Immature natural killer cell (primary cell): ENCODE measurements at places on chromosomes 1 and 21. TPM values are rescaled to one million over a fixed set of nuclear protein-coding genes. Genes with fewer than 3 reads are reported as not detected.
A peak's percentile ranks its signal among the peaks of the same experiment; 100 is the strongest.

GRCh38 chr1:245327842-245328241 is 173.1 kb downstream of the KIF26B start:
- DNase-seq = no peak
- peaks cover 6% of the 10 kb centered on the region for H3K4me1 ChIP-seq
- H3K36me3 ChIP-seq = no peaks in the 10 kb centered on the region
- H3K27me3 ChIP-seq = peaks cover 5% of the 10 kb centered on the region

- no peak overlapping the region for H3K4me3 ChIP-seq
- H3K27me3 ChIP-seq = peaks cover 2% of the 10 kb centered on the region
- no peak overlapping the region for H3K27ac ChIP-seq
- H3K4me1 ChIP-seq = no peaks in the 10 kb centered on the region
- no peak for DNase-seq
Measured at GRCh38 chr21:40678681-40679284, 168.2 kb downstream of the DSCAM start.

- peaks cover 2% of the 10 kb centered on the region for H3K27me3 ChIP-seq
- no peaks in the 10 kb centered on the region for H3K4me1 ChIP-seq
- H3K4me3 ChIP-seq = no peak overlapping the region
- H3K36me3 ChIP-seq = no peaks in the 10 kb centered on the region
- no peak for DNase-seq
- H3K27ac ChIP-seq = no peak overlapping the region
Measured at GRCh38 chr1:10204003-10204642, 6.2 kb upstream of the KIF1B start.

DNA sequence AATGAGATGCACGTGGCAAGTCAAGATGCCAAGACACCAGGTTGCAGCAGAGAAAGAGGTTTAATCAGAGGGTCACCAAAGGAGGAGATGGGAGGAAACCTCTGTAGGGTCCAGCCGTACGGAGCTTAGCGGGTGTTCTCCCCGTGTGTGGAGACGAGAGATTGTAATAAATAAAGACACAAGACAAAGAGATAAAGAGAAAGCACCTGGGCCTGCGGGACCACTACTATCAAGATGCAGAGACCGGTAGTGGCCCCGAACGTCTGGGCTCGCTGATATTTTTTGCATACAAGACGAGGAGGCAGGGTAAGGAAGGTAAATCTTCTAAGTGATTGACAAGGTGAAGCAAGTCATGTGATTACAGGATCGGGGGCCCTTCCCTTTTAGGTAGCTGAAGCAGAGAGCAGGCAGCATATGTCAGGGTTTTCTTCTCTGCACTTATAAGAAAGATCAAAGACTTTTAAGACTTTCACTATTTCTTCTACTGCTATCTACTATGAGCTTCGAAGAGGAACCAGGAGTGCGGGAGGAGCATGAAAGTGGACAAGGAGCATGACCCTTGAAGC is 41.2 kb upstream of the TDRD10 start:
- no peaks in the 10 kb centered on the region for H3K36me3 ChIP-seq
- peaks cover 5% of the 10 kb centered on the region for H3K27me3 ChIP-seq
- no peak overlapping the region for H3K4me3 ChIP-seq
- H3K27ac ChIP-seq = no peak overlapping the region

- H3K36me3 ChIP-seq = peaks cover 13% of the 10 kb centered on the region
- no peak for DNase-seq
- H3K27me3 ChIP-seq = peaks cover 11% of the 10 kb centered on the region
- peaks cover 57% of the 10 kb centered on the region for H3K4me1 ChIP-seq
- H3K4me3 ChIP-seq = peak overlapping the region; percentile 100
Measured at GRCh38 chr1:100265562-100265930, 470 bp upstream of the RTCA start.

DNA sequence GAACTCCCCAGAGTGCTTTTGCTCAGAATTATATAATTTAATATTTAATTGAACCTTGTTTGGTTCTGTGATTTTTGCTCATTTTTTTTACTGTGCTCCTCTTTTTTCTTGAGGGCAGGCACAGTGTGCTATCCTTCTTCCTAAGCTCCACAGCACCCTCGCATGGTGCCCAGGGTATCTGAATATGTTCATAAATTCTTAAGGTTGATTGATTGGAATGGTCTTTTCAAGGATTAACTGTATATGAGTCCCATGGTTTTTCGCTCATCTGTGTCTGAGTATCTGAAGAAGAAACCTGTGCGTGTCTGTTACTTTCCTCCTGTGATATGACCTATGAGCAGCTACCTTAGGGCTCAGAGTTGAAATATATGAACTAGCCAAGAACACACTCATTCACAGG is 393.7 kb downstream of the HLX start:
- no peak overlapping the region for H3K4me3 ChIP-seq
- no peak for DNase-seq
- H3K36me3 ChIP-seq = no peaks in the 10 kb centered on the region
- H3K27ac ChIP-seq = no peak overlapping the region
- H3K27me3 ChIP-seq = peaks cover 2% of the 10 kb centered on the region

The HCRTR1 gene
- not detected for polyA plus RNA-seq

The RWDD3 gene
- polyA plus RNA-seq = 31.9 TPM

The DEPDC1 gene
- polyA plus RNA-seq = 0.14 TPM

The COL9A2 gene
- polyA plus RNA-seq = not detected

The AGRN gene
- polyA plus RNA-seq = not detected
